GM23338 (cell line): ENCODE measurements at places on chromosomes 6 and 20. TPM values are rescaled to one million over a fixed set of nuclear protein-coding genes. Genes with fewer than 3 reads are reported as not detected.

C6orf58 gene
- total RNA-seq, result not detected in 2 replicates

RNF146 gene
- total RNA-seq, result 25.6 and 43.7 TPM in 2 replicates

RUNX2 gene
- total RNA-seq, result 0.70 and 1.7 TPM in 2 replicates

BFSP1 gene
- total RNA-seq, result 4.9 and 5.0 TPM in 2 replicates

DNA sequence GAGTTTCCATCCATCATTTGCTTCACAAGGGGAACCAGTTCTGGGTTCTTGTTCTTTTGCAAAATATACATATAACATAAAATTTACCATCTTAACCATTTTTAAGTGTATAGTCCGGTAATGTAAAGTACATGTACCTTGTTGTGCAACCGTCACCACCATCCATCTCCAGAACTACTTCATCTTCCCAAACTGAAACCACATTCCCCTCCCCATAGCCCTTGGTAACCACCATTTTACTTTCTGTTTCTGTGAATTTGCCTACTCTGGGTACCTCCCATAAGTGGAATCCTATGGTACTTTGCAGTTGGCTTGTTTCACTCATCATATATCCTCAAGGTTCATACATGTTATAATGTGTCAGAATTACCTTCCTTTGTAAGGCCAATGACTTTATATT lies 70.3 kb upstream of the DSP start:
- H3K4me1 ChIP-seq, result no peaks in the 10 kb centered on the region
- H3K36me3 ChIP-seq, result no peaks in the 10 kb centered on the region
- no peak overlapping the region for H3K4me3 ChIP-seq
- no peaks in the 10 kb centered on the region for H3K27me3 ChIP-seq

DNA sequence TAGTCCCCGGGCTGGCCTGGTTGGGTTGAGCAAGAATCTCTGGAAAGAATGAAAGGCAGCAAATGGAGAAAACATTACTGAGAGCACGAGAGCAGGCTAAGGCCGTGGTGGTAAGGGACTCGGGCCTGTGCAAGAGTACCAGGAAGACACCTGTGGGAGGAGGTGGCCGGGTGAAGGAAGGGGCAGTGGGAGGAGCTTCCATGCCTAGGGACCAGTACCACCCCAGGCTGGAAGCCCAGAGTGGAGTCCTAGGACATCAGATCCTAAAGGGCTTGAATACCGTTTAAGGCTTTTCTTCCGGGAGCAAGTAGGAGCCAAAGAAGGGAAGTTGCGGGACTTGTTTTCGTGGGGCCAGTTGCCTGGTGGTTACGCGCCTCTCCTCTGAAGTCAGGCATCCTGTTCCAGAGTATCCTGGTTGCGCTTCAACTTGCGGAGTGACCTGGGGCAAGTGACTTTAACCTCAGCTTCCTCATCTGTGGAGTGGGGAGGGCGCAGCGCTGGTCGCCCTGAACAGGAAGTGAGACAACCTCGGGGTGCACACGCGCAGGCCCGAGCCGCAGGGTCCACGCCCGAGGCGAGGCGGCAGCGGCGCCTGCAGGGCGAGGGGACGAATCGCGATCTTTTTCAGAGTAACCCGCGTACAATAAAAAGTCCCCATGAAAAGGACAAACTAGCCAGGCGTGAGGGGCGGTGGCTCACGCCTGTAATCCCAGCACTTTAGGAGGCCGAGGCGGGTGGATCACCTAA lies 1.1 kb upstream of the TPD52L2 start:
- H3K36me3 ChIP-seq, result no peaks in the 10 kb centered on the region; the same call in 1 of the 2 replicates
- no peaks in the 10 kb centered on the region for H3K27me3 ChIP-seq
- H3K4me1 ChIP-seq, result peaks cover 30% of the 10 kb centered on the region
- H3K4me3 ChIP-seq, result peak overlapping the region; percentile 93

- DNase-seq, result peak; percentile 3
- H3K4me3 ChIP-seq, result no peak overlapping the region
- H3K27me3 ChIP-seq, result no peaks in the 10 kb centered on the region
- H3K27ac ChIP-seq, result no peak overlapping the region
- H3K36me3 ChIP-seq, result no peaks in the 10 kb centered on the region
Measured at GRCh38 chr6:91487696-91488392, 901.0 kb upstream of the MAP3K7 start.

- no peak overlapping the region for H3K27ac ChIP-seq
- DNase-seq, result no peak
- H3K4me3 ChIP-seq, result no peak overlapping the region
- H3K36me3 ChIP-seq, result no peaks in the 10 kb centered on the region
- peaks cover 45% of the 10 kb centered on the region for H3K4me1 ChIP-seq
Measured at GRCh38 chr6:148445620-148446019, 103.0 kb downstream of the SASH1 start.

DNA sequence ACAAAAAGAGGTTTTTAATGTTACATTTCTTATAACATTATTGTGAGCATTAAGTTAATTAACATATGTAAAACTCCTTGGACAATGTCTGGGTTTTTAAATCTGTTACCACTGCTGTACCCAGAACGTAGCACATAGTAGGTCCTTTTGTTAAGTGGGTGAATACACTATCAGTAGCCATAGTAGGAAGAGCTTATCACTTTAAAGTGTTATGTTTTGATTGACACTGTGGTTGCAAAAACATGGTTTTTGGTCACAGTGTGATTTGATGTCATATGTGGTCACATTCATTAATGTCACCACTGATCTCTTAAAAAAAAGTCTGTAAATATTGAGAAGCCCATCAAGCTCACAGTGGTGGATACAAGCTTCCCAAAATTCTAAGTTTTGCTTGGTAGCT lies 160.7 kb downstream of the PLCB1 start:
- no peak overlapping the region for H3K4me3 ChIP-seq
- H3K36me3 ChIP-seq, result no peaks in the 10 kb centered on the region
- no peak overlapping the region for H3K27ac ChIP-seq
- no peaks in the 10 kb centered on the region for H3K4me1 ChIP-seq
- no peaks in the 10 kb centered on the region for H3K27me3 ChIP-seq
- no peak for DNase-seq

GRCh38 chr6:133957227-133957626 lies 4.2 kb downstream of the TBPL1 start:
- no peak for DNase-seq
- no peaks in the 10 kb centered on the region for H3K36me3 ChIP-seq
- H3K27me3 ChIP-seq, result no peaks in the 10 kb centered on the region
- no peak overlapping the region for H3K4me3 ChIP-seq
- no peak overlapping the region for H3K27ac ChIP-seq

DNA sequence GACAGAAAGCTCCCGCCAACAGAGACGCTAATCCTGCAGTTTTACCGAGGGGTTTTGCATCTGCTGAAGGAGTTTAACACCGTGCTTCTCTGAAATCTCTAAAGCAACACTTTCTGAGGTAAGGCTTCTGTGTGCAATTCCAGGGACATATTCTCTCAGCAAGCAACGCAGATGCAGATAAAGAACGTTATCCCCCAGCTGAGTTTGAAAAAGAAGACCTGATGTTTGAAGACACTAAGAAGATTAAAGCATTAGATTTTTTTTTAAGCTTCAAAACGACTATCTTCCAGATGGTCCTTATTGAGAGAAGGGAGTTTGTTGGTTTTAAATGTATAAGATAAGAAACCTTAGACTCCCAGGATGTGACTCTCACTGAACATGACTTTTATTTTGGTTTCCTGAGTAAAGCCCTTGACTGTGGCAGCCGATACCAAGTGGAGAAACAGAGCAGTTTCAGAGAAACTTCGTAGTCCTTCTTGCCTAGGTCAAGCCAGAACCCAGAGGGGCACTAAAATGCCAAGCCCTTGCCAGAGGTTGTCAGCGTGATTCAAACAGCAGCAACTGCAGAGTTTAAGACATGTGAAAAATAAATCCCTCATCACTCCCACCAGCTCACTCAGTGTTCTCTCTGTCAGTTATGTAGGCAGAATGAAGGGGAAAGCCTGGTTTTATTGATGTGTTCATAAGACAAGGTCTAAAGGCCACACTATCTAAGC lies 353.3 kb upstream of the CNR1 start:
- no peak overlapping the region for H3K27ac ChIP-seq
- no peaks in the 10 kb centered on the region for H3K36me3 ChIP-seq
- no peak overlapping the region for H3K4me3 ChIP-seq

DNA sequence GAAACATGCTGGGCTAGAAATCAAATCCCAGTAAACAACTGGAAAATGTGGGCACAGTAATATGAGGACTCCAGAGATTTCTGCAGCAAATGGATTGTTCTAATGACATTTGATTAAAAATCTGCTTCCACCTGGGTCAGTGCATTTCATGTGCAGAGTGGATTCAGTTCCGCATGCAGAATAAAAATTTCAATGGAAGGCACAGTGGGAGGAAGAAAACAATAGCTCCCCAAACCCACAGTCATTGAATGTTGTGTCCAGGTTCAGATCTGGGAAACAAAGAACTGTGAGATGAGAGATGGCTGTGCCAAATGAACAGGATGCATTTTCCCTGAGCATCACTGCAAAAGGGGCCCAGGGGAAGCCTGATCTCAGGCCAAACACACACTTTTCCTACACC lies 403.1 kb downstream of the BTBD9 start:
- H3K36me3 ChIP-seq, result no peaks in the 10 kb centered on the region
- H3K27ac ChIP-seq, result no peak overlapping the region
- peaks cover 45% of the 10 kb centered on the region for H3K4me1 ChIP-seq
- no peaks in the 10 kb centered on the region for H3K27me3 ChIP-seq
- H3K4me3 ChIP-seq, result no peak overlapping the region
- DNase-seq, result no peak

DNA sequence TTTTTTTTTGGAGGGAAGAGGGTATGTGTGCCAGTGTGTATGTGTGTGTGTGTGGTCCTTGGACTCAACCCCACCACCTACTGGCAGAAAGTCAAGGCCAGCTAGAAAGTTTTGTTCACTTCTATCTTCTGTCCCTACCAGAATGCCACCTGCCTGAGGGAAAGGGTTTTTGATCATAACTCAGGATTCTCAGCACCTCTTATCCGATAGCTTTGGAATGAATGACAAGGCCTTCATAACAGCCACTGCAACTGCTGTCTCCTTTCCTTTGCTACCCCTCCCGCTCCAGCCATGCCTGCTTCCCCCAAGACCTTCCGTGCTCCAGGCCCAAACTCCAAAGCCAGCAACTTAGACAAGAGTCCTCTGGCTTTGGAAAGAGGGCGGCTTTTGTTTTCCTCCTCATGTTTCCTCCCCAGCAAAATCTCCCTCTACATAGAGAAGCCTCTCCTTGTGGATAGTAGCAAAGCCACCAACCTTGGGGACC lies 18.7 kb downstream of the BTN3A1 start:
- H3K36me3 ChIP-seq, result no peaks in the 10 kb centered on the region
- no peaks in the 10 kb centered on the region for H3K4me1 ChIP-seq
- H3K4me3 ChIP-seq, result peak overlapping the region; percentile 57
- no peaks in the 10 kb centered on the region for H3K27me3 ChIP-seq
- H3K27ac ChIP-seq, result peak overlapping the region; percentile 45

DNA sequence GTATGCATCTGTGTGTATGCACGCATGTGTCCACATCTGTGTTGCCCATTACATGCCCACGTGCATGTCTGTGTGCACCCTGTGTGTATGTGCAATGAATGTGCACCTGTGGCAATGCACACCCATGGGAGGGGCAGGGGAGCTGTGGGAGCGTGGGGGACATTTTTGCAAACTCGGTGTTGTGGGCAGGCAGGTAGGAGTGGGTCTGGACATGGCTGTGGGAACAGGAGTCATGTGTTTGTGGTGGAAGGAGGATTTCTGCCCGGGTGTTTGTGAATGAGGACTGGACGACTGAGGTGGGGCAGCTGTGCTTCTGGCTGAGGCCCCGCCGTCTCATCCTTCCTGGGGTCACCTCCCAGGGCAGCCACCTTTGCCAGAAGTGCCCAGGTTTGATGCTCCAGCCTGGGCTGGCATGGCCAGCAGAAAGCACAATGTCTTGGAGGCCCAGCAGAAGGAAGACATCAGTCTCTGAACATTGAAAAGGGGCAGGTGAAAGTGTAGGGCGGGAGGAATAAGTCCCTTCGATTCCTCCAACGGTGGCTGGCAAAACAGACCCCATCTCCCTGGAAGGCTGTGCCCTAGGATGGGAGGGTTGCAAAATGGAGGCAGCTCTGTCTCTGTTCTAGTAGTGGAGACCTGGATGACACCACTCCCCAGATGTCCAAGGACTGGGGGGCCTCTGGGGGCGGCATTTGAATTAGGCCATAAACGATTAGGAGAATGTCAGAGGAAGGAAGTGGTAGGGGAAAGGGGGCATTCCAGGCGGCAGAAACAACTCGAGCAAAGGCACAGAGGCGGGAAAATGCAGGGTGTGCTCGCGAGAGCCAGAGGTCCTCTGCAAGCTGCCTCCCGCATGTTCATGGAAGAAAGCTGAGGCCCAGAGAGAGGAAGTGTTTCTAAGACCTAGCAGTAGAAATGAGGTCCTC lies 19.1 kb upstream of the ARMC12 start:
- H3K27ac ChIP-seq, result peak overlapping the region; percentile 82
- no peaks in the 10 kb centered on the region for H3K27me3 ChIP-seq
- peaks cover 40% of the 10 kb centered on the region for H3K4me1 ChIP-seq
- H3K4me3 ChIP-seq, result 0 out of 2 replicates have a peak overlapping the region, but pooled peaks have one; percentile 7

DNA sequence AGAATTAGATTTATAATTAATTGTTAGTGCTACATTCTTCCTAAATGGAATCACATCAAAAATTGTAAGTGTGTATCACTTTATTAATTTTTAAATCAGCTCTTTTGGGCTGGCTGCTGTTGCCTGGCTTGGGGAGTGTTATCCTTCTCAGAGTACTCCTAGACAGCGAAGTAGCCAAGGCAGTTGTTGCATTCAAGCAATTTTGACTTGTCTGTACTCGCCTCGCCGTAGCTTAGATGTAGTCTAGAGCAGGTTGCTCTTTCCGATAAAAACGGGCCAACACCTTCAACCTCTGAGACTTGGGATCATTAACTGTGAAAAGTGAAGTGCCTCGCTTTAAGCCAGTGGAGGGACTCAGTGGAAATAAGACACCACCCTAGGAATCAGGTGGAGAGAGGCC lies 151.3 kb downstream of the FARS2 start:
- H3K27ac ChIP-seq, result no peak overlapping the region
- peaks cover 6% of the 10 kb centered on the region; the same call in 1 of the 2 replicates for H3K4me1 ChIP-seq
- no peak for DNase-seq

DNA sequence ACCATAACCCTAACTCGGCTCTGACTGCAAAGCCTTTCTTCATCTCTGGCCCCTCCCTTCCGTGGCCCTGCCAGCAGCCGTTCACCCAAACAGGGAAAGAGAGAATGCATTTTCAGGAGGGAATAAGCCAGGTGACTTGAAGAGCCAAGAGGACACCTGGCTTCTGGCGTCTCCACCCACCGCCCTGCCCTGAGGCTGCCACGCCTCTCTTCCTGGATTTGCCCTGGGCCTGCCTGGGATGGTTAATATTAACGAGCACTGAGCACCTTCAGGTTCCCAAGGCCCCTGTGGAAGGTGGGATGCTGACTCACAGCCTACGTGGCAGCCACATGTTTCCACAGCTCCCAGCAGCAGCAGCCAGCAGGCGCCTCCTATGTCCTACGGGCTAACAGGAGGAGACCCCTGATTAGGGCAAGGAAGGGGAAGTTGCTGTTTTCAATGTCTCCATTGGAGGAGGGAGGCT lies 138.0 kb upstream of the RREB1 start:
- no peak overlapping the region for H3K27ac ChIP-seq
- no peaks in the 10 kb centered on the region for H3K27me3 ChIP-seq
- no peak overlapping the region for H3K4me3 ChIP-seq
- no peaks in the 10 kb centered on the region for H3K36me3 ChIP-seq
- DNase-seq, result peak; percentile 6

DNA sequence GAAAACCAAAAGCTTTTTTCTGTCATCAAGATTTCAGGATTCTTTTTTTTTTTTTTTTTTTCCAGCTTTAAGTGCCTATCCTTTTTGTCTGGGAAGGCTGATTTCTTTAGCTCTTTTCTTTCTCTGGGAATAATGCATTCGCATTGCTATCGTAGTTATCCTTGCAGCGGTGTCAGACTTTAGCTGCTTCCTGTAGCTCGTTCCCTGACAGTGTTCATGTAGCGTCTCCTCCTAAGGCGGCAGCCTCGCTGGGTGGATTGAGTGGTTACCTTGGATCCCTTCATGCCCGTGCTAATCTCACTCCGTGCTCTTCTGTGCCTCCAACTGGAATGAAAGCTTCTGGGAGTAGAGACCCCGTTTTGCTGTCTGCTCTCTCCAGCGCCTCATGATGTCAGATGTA lies 43.1 kb downstream of the UST start:
- H3K27ac ChIP-seq, result no peak overlapping the region
- DNase-seq, result no peak
- H3K36me3 ChIP-seq, result no peaks in the 10 kb centered on the region
- no peaks in the 10 kb centered on the region for H3K27me3 ChIP-seq
- no peak overlapping the region for H3K4me3 ChIP-seq
